ENCODE measurements at places on chromosomes 12 and 14. TPM values are rescaled to one million over a fixed set of nuclear protein-coding genes. Genes with fewer than 3 reads are reported as not detected.

The CCDC197 gene
- total RNA-seq, result not detected

The ACACB gene
- total RNA-seq, result 223 TPM

The PRPH gene
- 2.0 TPM for total RNA-seq

DNA sequence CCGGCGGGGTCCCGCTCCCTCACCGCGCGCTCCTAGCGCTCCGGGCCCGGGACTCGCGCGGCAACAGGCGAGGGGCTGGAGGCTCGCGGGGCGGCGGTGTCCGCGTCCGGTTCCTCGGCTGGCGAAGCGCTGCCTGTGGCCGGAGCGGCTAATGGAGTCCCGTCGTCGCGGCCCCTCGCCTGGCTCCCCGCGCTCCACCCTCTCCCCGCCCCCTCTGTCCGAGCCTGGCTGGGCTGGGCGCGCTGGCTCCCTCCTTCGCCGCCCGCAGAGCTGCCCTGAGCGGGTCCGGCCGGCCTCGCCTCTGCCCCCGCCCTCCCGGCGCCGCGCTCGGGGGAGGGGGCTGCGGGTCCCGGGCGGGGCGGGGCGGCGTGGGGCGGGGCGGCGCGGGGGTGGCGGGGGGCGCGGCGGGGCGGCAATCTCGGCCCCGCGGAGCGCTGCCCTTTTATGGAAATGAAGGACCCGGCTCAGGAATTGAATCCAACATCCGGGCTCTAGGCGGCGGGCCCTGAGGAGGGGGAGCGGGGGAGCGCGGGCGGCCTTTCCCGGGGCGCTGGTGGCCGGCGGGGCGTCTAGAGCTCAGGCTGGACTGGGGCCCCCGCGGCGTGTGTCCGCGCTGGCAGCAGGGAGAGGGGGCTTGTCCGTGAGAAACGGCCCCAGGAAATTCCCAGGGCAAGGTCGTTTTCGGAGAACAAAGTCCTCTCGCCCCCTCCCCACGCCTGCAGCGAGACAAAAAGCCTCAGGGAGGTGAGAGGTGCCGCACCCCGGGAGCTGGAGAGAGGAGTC is at the start of gene FERMT2:
TSS of gene FERMT2 (minus strand) at position 153 of the 783 bp plus-strand sequence. CDS start 482 bp downstream, outside the sequence.
- H3K36me3 ChIP-seq, result no peaks in the 10 kb centered on the region

DNA sequence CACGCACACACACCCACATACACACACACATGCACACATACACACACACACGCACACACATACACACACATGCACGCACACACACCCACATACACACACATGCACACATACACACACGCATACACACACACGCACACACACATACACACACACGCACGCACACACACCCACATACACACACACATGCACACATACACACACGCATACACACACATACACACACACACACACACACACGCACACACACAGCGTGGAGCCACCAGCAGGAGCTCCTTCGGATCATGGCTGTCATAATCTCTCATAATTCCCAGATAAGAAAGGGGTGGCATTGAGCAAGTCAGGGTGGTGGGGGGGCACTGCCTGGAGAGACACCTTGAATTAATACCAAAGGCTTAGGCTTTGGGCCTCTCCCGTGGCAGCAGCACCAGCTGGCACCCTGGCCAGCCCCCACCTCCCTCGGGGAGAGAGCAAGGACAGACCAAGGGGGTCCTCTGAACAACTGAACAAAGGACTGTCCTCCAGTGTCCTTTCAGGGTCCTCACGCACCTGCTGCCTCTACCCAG is 21.9 kb downstream of the ANO2 start:
- H3K36me3 ChIP-seq, result no peaks in the 10 kb centered on the region
- no peaks in the 10 kb centered on the region for H3K27me3 ChIP-seq
- H3K4me1 ChIP-seq, result no peaks in the 10 kb centered on the region
- no peak overlapping the region for H3K27ac ChIP-seq

DNA sequence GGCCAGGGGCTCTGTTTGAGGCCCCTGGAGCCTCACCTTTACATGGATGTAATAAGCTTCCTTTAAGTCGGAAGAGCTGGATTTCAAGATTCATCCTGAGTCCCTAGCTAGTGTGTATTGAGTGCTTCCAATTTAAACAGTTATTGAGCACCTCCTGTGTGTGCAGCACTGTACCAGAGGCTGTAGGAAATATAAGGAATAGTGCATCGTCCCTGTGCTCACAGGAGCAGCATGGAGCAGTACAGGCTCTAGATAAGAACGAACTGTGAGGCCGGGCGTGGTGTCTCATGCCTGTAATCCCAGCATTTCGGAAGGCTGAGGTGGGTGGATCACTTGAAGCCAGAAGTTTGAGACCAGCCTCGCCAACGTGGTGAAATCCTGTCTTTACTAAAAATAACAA is 65.8 kb upstream of the METAP2 start:
- no peak for DNase-seq
- H3K4me1 ChIP-seq, result no peaks in the 10 kb centered on the region
- H3K27ac ChIP-seq, result no peak overlapping the region

The CYP46A1 gene
- 2.6 TPM for total RNA-seq

The P2RX7 gene
- 8.5 TPM for total RNA-seq

GRCh38 chr12:11787933-11788849 is 138.7 kb downstream of the ETV6 start:
- no peaks in the 10 kb centered on the region for H3K27me3 ChIP-seq
- no peaks in the 10 kb centered on the region for H3K4me1 ChIP-seq

The TNS2 gene
- 228 TPM for total RNA-seq

The NEUROD4 gene
- total RNA-seq, result not detected

- H3K4me1 ChIP-seq, result no peaks in the 10 kb centered on the region
- H3K27me3 ChIP-seq, result no peaks in the 10 kb centered on the region
- peak overlapping the region; percentile 65 for H3K27ac ChIP-seq
- no peaks in the 10 kb centered on the region for H3K36me3 ChIP-seq
- H3K4me3 ChIP-seq, result no peak overlapping the region
Observed at GRCh38 chr12:75953312-75953906, 78.2 kb downstream of the PHLDA1 start.

The EFS gene
- 15.7 TPM for total RNA-seq

GRCh38 chr12:65741656-65742017 is 82.6 kb upstream of the HMGA2 start:
- no peaks in the 10 kb centered on the region for H3K27me3 ChIP-seq
- peak overlapping the region; percentile 41 for H3K27ac ChIP-seq
- DNase-seq, result no peak

- DNase-seq, result no peak
- no peaks in the 10 kb centered on the region for H3K4me1 ChIP-seq
- no peak overlapping the region for H3K4me3 ChIP-seq
- H3K27me3 ChIP-seq, result no peaks in the 10 kb centered on the region
Observed at GRCh38 chr14:80658155-80658554, 283.4 kb downstream of the CEP128 start.

DNA sequence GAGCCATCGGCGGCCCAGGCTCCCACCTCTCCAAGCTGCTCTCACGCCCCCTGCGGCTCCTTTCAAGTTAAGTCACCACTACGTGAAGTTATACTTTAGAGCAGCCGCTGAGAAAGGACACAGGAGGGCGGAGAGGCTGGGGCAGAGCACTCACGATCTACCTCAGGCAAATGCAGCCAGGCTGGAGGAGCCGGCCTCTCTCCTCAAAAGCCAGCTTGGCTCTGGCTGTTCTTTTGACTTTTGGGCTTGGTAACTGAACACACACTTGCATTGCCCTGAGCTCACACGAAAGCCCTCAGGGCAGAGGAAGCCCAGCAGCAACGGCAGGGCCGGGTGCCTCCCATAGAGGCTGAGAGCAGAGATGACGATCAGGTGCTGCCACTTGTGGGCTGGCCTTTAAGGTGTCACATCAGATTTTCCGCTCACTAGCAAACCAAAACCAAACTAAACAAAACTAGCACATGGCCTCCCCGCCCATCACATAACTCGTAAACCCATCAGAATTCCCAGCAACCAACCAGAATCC is 75.2 kb downstream of the PITPNM2 start:
- no peaks in the 10 kb centered on the region for H3K36me3 ChIP-seq
- no peaks in the 10 kb centered on the region for H3K27me3 ChIP-seq
- peak overlapping the region; percentile 9 for H3K4me3 ChIP-seq
- no peaks in the 10 kb centered on the region for H3K4me1 ChIP-seq
- DNase-seq, result no peak

The TCL1B gene
- total RNA-seq, result not detected

DNA sequence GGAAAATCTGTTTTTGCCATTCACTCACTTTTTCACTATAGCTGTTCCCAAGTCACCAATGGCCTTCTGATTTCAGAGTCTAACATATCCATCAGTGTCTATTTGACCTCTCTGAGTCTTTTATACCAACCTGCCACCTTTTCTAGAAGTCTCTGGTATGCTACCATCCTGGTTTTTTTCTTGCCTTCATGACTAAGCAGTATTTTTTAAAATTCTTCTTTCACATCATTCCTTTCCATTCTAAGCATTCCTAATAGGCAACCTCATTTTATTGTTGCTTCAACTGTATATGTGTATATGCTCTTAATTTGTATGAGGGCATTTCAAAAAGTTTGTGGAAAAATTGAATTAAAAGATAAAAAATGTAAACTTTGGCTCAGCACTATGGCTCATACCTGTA is 5.0 kb downstream of the IRAK4 start:
- H3K4me1 ChIP-seq, result peaks cover 8% of the 10 kb centered on the region
- no peak overlapping the region for H3K27ac ChIP-seq
- H3K4me3 ChIP-seq, result no peak overlapping the region
- no peaks in the 10 kb centered on the region for H3K36me3 ChIP-seq

DNA sequence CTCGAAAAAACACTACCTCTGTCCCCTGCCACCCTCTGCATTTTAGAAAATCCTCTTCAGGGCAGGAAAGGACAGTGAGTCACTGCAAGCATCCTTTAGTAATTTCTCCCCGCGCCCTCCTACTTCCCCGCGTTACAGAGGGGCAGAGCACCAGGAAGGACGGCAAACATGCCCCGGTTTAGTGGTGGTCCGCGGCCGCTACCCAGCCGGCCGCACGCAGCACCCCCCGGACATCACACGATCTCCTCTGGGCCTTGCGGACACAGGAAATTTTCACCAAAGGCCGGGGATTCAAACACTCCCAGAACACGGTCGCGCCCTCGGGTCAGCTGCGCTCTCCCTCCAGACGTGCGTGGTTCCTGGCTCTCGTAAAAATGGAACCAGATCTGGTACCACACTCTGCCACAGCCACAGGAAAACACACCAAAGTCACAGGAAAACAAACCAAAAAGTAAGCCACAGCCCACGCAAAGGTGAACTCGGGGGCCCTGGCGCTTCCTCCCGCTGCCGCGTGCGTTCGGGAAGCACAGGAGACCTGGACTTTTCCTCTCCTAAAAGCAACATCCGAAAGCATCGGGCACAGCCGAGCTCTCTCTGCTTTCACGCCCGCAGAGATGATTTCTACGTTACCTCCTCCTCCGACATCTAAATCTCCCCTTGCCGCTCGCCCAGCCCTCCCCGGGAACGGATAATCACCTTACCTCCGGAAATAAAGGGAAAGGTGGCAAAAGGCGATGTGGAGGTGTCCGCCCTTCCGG is 839 bp downstream of the SLC38A1 start:
- peak overlapping the region; percentile 97 for H3K27ac ChIP-seq
- H3K4me3 ChIP-seq, result peak overlapping the region; percentile 77

DNA sequence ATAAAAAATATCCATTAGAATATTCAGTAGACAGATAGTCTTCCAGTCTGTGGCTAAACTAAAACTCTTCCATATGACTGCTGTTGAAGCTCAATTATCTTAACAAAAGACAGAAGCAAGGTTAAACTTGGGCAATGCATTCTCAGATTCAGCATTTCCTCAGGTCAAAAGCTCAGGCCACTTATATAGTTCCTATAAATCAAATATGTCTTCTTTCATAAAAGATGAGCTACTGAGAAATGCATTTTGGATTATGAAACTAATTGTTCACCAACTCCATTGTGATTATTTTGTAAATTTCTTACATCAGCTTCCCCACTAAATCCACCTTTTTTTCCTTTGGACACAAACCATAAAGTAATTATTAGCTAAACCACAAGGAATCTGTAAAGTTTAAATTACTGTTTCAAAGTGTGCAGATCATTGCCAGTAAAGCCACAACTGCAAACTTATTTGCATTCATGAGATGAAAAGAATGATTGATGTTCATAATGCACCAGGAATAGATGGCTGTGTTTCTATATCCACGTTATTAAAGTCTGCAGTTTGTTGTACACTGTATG is 224.4 kb downstream of the FBXL14 start:
- H3K4me3 ChIP-seq, result no peak overlapping the region
- no peaks in the 10 kb centered on the region for H3K36me3 ChIP-seq
- H3K27me3 ChIP-seq, result no peaks in the 10 kb centered on the region
- no peak overlapping the region for H3K27ac ChIP-seq
- DNase-seq, result no peak
- H3K4me1 ChIP-seq, result no peaks in the 10 kb centered on the region

DNA sequence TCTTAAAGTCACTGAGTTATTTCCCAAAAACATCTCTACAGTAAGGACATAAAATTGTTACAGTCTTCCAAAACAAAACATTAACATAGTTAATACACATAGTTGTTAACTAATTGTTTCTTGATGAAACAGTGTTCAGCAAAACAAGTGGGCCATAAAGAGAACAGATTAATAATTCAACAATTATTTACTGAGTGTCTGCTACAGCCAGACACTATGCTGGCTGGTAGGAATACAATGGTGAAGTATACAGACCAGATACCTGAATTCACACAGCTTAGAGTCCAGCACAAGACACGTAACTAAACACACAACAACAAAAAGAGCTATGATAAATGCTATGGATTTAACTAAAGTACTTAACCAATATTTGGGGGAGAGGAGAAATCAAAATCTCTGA is 47.0 kb downstream of the PPP1R12A start:
- no peaks in the 10 kb centered on the region for H3K4me1 ChIP-seq
- H3K27me3 ChIP-seq, result no peaks in the 10 kb centered on the region
- no peak overlapping the region for H3K4me3 ChIP-seq
- no peak for DNase-seq
- H3K27ac ChIP-seq, result no peak overlapping the region

The DENR gene
- 28.2 TPM for total RNA-seq

The PLEKHG7 gene
- total RNA-seq, result 0.33 TPM

The GAPDH gene
- total RNA-seq, result 1,628 TPM

The MYO1H gene
- 0.16 TPM for total RNA-seq

The TUNAR gene
- total RNA-seq, result 0.15 TPM

DNA sequence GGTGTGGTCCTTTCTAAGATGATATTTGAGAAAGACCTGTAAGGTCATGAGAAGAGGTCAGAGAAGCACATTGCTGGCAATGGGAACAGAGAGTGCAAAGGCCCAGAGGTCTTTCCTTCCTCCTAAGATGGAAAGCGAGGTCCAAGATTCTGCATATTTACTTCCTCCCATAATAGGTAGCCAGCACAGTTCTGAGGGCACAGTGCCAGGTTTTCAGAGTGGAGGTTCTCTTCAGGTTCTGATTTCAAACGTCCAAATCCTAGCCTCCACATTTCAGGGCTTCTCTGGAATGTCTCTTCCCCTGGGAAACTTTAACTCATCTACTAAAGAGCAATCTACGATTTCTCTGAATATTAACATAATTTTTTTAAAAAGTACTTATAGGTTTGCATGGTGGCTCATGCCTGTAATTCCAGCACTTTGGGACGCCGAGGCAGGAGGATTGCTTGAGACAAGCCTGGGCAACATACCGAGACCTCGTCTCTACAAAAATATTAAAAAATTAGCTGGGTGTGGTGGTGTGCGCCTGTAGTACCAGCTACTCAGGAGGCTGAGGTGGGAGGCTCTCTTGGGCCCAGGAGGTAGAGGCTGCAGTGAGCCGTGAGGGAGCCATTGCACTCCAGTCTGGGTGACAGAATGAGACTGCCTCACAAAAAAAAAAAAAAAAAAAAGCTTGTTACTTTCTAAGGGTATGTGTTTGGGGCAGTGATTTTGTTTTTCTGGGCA is 526 bp upstream of the MRPL42 start:
- DNase-seq, result no peak
- H3K36me3 ChIP-seq, result no peaks in the 10 kb centered on the region
- peak overlapping the region; percentile 94 for H3K27ac ChIP-seq

All from breast epithelium (tissue), 4 donors.